Muscle of back (tissue), 13 donors: ENCODE measurements at places on chromosomes 4 and X. TPM values are rescaled to one million over a fixed set of nuclear protein-coding genes. Genes with fewer than 3 reads are reported as not detected.

DNA sequence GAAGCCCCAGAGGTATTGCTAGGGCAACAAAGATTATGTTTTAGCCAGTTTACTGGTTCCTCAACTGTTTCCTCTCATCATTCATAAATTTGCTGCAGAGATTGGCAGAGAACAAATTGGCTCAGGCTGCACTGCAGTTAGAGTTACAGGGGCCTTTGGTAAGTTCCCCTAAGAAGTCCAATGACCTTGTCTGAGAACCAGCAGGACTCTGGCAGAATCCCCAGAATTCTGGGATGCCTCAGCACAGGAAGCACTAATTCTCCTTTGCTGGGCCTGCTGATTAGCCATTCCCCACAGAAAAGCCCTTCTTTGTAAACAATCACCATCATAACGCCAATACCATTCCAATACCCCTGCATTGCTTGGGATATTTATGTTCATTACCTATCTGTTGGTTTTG is 151.3 kb downstream of the USP46 start:
- DNase-seq = peak; percentile 67

Gene BEND4
- 0.09 TPM for polyA plus RNA-seq

- no peak for DNase-seq
Measured at GRCh38 chr4:123317211-123317610, 79.4 kb upstream of the SPRY1 start.

GRCh38 chr4:82358847-82359246 is 14.9 kb downstream of the HNRNPD start:
- DNase-seq = no peak

DNA sequence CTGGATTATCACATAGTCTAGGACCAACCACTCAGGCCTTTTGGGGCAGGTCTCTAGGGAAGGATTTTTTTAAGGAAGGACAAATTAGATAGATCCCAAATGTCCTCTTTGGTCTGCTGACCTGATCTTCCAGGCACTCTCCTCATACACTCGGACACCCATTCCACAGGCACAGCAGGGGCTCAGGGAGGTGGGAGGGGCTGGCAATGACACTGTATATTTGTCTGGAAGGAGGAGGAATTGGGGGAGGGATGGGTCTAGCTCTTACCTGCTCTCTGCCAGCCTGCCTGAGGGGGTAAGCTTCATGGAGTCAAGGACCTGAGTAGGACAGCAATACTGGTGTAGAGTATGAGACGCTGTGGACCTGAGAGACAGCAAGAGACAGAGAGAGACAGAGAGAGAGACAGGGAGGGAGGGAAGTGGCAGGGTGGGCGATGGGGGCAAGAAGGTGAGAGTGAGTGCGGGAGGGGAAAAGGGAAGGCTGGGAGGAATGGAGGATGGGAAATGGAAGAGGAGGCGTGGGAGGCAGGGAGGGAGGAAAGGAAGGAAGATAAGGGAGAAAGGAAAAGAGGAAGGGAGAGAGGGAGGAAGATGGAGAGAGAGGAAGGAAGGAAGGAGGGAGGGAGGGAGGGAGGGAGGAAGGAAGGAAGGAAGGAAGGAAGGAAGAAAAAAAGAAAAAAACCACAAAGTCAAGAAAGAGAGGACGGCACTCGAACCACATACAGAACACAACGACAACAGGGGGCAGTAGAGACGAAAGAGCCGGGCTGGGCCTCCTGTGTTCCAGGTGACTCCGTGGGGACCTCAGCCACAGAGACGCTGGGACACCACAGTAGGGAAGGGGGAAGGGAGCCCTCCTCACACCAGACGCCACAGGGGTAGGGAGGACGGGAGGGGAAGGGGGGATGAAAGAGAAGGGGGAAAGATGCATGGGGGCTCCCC is 1.8 kb downstream of the IQSEC2 start:
- DNase-seq = peak; percentile 19

Gene CDKL2
- not detected for polyA plus RNA-seq

Gene CXCL3
- polyA plus RNA-seq = not detected

Gene ALB
- polyA plus RNA-seq = 0.80 TPM

DNA sequence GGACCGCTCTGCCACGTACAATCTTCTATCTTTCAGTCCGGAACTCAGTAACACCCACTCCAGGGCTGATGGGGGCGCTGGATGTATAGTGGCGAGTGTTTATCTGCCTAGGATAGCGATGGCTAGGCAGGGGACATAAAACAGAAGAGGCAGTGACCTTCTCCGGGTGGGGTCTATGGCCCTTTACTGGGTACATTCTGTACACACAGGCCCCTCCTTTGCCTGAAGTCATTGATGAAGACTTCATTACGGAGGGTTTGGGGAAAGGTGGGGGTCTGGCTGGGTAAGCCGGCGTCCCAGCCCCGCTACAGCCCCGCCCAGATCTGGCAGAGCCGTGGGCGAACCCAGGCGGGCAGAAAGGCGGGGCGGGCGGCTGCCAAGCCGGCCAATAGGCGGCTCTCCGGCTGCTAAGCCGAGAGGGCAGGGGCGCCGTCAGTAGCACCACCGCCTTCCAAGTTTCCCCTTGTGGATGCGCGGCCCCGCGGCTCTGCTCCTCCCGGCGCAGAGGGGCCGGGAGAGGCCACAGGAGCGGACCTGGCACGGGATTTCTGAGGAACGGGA is at the start of gene CHST7:
TSS of gene CHST7 (plus strand) at position 435 of the 561 bp plus-strand sequence. CDS start 167 bp downstream, outside the sequence.
- no peak for DNase-seq

GRCh38 chrX:22538580-22538979 is 265.9 kb downstream of the CBLL2 start:
- no peak for DNase-seq

DNA sequence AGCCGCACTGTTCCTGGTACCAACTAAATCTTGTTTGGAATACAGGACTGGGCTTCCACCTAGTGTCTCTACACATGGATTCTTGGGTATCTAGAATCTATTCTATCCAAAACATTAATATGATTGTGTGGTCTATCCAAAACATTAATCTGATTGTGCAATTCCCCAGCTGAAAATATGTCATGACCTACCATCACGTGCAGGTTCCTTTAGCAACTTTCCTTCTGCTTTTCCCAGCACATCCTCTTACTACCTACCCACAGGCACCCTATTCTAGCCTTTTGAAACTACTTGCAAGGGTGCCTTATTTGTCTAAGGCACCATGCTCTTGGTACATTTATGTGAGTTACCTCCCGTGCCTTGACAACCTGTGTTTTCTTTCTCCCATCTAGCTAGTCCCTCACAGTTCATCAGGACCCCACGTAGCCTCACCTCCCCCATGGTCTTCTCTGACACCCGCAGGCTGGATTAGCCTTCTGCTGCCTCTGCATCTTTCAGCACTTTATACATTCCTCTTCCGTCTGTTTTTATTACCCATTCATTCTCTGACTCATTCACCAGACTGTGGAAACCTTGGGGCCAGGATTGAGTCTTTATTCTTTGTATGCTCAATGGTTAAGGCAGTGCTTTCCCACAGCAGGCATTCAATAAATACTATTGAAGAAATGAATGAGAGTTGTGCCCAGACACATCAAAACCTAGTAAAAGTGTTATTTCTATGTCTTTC is 88.8 kb upstream of the FAM9B start:
- DNase-seq = no peak

GRCh38 chrX:42714981-42715700 is 62.8 kb downstream of the PPP1R2C start:
- DNase-seq = no peak

DNA sequence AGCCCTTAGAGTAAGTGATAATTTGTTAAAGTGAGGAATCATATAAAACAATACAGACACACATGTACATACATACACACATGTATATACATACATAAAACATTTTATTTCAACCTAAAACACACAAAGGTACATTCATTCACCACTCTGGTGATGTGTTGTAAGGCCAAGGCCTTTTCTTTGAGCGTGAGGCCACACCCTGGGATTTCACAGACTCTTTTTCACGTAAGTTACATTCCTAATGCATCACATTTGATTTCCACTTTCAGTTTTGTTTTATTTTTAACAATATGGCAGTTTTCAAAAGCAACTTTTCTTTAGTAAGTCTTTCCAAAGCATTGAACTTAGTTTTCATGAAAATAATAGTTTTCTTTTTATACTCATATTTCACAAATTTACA is 170.7 kb downstream of the COL4A6 start:
- DNase-seq = no peak

GRCh38 chr4:130703211-130703935 is 1607.4 kb downstream of the C4orf33 start:
- DNase-seq = no peak

Gene NDNF
- 9.2 TPM for polyA plus RNA-seq

DNA sequence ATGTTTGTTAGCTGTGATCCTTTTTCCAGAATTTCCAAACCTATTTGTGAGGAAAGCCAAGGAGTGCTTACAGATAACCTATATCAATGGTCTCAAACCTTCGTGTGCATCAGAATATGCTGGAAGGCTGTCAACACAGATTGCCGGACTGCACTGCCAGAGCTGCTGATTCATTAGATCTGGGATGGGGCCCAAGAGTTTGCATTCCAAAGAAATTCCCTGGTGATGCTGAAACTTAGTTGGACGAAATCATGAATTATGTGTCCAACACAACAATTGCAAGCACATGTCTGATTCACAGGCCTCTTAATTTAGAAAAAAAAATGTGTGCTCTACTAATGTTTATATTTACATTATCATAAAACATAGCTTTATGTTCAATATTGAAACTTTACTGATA is 544.0 kb upstream of the AMOT start:
- peak; percentile 80 for DNase-seq

GRCh38 chrX:131979116-131979515 is 44.0 kb upstream of the STK26 start:
- DNase-seq = no peak

Gene ZCCHC12
- polyA plus RNA-seq = 0.35 TPM

GRCh38 chr4:33448948-33449347 is 2728.8 kb downstream of the PCDH7 start:
- DNase-seq = no peak

Gene OFD1
- 24.2 TPM for polyA plus RNA-seq

- DNase-seq = no peak
Measured at GRCh38 chrX:118062817-118063615, 53.6 kb downstream of the KLHL13 start.

DNA sequence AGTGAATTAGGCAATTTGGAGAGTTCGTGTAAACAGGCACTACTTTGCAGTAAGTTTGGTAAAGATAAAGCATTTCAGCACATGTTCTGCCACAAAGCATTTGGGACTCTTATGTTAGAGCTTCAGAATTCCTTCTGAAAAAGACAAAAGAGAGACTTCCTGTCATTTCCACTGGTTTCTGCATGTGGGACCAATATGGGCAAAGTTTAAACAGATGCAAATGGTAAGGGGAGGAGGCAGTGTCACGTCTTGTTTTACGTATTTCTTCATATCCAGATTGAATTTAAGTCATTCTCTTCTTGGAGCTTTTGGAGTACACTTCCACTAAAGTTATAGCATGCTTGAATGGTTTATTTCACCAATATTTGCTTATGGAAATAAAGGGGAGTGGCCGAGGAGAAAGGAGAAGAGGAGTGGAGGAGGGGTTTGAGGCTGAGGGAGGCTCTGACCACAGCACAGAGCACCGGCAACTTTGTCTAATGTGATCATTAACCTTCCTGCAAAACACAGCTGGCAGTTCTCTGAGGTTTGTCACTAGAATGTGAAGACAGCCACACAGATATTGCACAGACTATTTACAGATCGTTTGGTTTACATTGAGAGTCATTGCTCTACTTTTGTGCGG is at the start of gene APELA:
TSS of gene APELA (plus strand) at position 479 of the 625 bp plus-strand sequence. CDS start 154 bp downstream, outside the sequence.
- DNase-seq = no peak

DNA sequence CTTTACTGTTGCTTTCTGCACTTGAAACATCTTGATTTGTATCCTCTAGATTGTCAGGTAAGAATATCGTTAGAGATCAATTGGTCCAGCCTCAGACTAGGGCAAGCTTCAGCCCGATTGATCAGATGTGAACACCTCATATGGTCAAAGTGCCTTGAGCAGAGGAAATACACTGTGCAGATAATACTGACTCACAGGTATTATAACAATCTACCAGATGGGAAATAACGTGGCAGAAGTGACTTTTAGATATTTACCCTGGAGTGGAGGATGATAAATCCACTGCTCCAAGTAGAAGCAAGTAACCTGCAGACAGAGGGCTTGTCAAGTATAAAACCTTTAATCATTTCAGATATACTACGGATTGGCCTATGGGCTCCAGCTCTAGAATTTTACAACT is 17.9 kb downstream of the VEGFC start:
- no peak for DNase-seq

Gene IL3RA
- 15.4 TPM for polyA plus RNA-seq

DNA sequence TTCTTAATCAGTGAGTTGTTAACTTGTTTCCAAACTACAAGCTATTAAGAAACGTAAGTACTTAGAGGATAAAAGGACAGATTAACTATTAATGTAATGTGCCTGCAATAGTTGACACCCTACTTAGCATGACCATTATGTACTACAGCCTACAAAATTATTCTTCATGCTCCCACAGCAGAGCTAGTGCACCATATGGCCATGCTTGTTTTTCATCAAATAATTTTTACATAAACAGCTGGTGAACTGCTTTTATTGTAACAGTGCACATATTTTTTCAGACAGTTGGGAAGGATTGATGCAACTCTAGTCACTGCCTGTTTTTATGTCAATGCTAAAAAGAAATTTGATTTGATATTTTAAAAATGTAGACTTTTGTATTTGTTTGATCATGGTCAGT is 10.2 kb upstream of the MAGEB10 start:
- DNase-seq = no peak

DNA sequence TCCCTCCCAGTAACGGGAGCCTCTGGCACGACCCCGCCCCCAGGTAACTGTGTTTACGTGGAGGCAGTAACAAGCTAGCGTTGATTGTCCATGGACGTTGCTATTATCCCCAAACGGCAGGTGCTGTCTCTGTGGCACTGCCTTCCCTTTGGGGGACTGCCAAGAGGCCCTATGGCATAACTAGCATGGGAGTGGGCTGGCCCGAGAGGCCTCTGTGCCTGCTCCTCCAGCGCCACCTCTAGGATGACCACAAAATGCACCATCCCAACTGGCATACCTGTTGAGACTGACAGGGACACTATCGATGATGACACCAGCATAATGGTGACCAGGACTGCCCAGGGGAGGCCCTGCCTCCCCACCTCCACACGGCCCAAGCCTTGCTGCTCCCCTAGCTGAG is 1.5 kb downstream of the SRPK3 start:
- no peak for DNase-seq

DNA sequence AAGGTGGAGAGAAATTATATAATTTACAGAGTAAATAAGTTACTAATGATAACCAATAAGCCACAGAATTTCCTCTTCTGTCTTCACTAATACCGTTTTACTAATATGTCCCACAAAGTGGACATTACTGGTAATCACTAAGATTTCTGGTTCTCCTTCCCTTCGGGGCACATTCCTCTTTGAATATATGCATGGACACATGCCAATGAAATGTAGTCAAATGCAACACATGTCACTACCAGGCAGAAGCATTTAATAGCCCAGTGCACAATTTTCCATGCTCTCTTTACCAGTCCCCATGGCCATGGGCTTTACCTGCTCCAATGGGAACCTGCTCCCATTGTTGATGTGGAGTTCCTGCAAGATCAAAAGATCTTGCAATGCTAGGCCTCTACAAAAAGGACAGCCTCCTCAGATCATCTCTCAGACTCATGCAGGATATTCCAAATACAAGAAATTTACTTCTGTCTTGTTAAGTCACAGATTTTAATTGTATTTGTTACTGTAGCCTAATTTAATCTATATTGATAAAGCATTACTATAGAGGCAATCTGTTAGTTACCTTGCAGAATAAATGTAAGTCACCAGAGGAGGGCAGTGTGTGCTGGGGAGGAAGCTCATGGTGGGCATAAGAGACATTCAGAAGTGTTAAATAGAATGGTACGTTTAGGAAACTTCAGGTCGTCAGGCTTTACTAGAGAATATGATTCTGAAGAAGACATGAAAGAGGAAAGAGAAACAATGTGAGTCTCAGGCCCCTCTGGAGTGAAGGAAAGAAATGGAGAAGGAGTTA is 37.1 kb upstream of the INPP4B start:
- DNase-seq = peak; percentile 16

GRCh38 chr4:11847167-11847566 is 418.5 kb upstream of the HS3ST1 start:
- DNase-seq = no peak
